Activated CD4-positive, alpha-beta T cell treated with anti-CD3 and anti-CD28 coated beads, Interleukin-2, amount 10 ng/mL, durations not matched to agents 7 days and 5 days (primary cell): ENCODE measurements at places on chromosomes 11 and 22. TPM values are rescaled to one million over a fixed set of nuclear protein-coding genes. Genes with fewer than 3 reads are reported as not detected.

DNA sequence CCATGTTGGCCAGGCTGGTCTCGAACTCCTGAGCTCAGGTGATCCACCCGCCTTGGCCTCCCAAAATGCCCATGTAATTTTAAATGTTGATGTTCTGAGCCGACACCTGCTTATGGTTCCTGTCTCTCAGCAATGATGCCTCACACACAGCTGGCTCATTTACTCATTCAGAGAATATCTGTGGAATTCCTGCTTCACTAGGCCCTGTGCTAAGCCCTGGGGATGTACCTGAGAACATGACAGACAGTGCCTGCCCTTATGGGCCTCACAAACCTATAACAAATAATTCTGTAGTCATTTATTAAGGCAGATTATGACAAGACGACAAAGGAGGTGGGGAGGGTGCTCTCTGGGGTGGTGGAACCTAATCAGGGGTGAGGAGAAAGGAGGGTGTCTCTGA lies 93.7 kb downstream of the PRR5L start:
- DNase-seq, result no peak

The ADAMTS8 gene
- total RNA-seq, result not detected

DNA sequence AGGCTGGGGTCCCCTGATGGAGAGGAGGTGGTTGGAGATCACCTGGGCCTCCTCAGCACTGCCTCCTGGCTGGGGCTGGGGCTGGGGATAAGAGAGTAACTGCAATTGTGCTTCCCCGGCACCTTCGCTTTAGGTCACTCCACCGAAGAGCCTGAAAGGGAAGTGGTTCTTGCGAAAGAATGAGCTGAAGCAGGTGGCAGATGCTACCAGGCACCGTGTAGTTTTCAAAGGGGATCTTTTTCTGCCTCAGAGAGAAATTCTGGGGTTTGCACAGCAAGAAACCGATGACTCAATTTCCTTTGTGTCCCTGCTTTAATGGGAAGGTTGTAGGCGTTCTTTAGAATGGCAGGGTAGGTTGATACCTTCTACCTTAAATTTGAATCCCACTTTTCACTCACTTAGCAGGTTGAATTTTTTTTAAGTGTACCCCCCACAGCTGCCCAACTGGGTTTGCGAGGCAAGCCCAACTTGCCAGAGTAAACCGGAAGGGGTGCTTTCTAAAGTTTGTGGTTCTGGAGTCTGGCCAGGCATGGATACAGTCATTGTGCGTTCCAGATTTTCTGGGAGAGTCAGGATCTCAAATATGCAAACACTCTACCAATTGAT lies 5.3 kb downstream of the CD44 start:
- DNase-seq, result peak; percentile 77

GRCh38 chr22:20107471-20107901 lies 8.4 kb upstream of the RANBP1 start:
- no peak for DNase-seq

GRCh38 chr11:123628936-123629683 lies 25.3 kb downstream of the SCN3B start:
- DNase-seq, result no peak

DNA sequence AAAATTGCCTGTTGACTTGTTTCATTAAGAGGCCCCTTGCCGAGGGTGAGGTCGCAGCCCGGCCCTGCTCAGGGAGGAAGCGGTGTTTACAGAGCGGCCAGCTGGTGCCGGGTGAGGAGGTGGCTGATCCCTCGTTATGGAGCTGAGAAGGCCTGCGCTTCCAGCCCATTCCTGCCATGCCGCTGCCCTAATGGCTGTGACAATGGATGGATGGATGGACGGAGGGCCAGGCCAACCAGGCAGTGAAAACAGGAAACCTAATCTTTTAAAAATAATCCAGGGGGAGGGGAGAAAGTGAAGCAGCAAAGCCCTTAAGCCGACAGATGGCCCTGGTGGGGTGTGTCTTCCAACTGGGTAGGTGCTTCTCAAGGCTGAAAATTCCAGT lies 38.5 kb downstream of the BCR start:
- DNase-seq, result no peak

DNA sequence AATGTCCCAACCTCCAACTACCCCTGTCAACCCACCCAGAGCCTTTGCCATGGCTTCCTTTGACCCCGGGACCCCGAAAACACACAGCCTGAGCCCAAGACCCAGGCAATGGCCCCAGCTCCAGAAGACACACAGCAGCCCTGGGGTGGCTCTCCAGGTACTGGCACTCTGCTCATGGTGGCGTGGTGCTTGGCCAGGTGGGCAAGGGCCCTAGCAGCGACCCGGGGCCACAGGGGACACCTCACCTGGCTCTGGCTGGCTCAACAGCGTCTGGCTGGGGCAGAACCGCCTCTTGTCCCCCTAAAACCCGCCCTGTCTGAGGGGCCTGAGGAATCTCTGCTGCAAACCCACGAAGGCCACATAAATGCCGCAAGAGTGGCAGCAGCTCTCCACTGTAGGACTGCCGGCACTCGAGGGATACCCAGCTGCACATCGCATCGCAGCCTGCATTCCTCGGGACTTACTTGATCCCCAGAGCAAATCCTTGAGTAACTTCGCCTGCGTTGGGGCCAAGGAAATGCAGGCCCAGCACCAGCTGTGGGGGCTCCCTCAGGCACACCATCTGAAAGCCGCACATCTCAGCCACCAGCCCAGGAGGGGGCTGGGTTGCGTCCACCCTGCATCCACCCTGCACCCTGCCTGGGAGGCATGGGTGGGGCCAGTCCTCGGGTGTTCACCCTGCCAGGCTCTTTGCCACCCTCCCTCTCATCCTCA lies 23.1 kb upstream of the GNB1L start:
- no peak for DNase-seq

The OSM gene
- 80.5 TPM for total RNA-seq

DNA sequence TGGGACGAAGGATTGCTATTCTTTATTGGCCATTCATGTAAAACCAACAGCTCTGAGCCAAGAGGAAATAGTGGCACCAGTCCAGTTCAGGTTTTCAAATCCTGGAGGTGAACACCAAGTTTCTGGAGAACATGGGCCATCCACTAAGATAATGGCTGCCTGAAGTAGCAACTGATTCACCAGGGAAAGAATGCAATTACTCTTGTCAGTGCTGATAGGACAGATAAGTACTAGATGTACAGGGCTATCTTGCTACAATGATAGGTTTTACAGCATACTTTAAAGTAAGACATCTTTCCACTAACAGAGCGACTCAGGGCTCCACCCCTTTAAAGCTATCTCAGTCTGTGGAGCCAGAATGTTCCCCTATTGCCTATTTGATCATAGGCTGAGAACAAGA lies 36.8 kb upstream of the APOA1 start:
- no peak for DNase-seq

GRCh38 chr11:75241906-75242644 lies 1.5 kb downstream of the TPBGL start:
- no peak for DNase-seq

GRCh38 chr11:119803726-119804294 lies 74.8 kb upstream of the NECTIN1 start:
- no peak for DNase-seq

GRCh38 chr22:50008151-50009040 lies 4.2 kb downstream of the IL17REL start:
- DNase-seq, result no peak

- no peak for DNase-seq
These were observed 62.8 kb upstream of the CTTN start for GRCh38 chr11:70335511-70335910.

DNA sequence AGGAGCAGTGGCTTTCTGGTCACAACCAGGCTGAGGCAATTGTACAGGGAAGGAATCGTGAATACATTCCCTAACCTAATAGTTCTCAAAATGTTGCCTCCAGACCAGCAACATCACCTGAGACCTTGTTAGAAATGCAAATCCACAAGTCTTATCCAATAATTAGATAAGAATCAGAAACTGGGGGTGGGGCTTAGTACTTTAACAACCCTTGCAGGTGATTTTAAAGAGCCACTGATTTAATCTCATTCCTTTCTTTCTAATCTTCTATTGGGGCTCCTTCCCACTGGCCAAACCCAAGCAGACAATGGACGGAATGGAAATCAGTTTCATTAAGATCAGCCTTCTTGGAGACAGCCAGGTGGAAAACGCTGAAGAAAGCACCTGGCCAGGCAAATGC lies 142.4 kb upstream of the DDI1 start:
- DNase-seq, result no peak

The APOA4 gene
- not detected for total RNA-seq

DNA sequence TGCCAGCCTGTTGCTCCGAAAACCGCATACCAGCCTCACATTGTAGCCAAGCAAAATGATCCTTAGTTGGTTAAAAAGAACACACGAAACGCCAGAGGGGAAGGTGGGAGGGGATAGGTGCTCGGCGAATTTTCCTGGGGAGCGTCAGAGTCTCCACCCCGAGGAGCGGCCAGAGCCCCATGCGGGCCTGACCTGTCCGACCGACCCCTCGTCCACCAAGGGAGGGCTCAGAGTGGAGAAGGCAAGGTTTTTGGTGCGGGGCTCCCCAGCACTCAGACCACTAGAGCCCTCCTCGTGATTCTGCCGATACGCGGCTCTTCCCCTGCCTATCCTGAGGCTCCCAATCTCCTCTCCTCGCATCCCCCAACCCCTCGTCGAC lies 39.6 kb downstream of the DIXDC1 start:
- DNase-seq, result no peak

GRCh38 chr22:19448076-19448607 lies 631 bp upstream of the C22orf39 start:
- DNase-seq, result peak; percentile 42

GRCh38 chr22:42742940-42743339 lies 22.3 kb upstream of the A4GALT start:
- no peak for DNase-seq

DNA sequence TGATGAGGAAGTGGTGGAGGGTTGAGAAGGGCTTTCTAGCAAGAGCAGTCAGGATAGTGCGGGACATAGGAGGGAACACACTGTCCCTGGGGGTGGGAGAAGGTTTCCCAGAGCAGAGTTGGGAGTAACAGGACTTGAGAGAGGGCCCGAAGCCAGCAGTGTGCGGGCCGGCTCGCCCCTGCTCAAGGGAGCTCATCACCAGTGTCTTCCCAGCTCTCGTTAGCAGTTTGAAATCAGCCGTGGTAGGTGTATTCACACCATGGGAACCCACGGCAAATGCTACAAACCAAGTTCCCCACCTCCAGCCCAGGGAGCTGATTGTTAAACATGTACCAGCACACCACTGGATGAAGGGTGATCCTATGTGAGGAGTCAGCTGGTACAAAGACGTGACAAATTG lies 66.2 kb upstream of the EIF3D start:
- no peak for DNase-seq
